Activated CD4-positive, alpha-beta T cell treated with anti-CD3 and anti-CD28 coated beads for 24 hours (primary cell): ENCODE measurements at places on chromosomes 7 and 10.

DNA sequence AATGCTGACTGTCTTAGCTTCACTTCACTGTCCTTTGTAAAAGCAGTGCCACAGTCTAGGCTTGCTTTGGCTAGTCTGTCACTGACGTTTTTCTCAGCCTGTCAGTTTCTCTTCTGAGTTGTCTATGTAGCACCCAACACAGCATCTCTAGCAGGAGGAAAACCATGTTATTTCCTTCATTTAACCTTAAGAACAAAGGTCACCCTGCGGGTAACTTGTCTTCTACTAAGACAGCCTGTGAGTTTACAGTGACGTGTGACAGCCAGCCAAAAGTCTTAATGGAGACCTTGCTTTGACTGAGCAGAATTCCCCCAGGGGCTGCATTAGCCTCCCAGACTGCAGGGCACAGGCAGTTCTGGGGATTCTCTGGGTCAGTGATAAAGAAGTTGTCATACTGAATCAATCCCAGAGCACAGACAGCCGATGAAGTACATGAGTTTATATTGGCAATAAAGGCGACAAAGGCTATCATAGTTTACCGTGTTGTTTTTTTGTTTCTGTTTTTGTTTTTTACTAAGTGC lies 296.0 kb upstream of the KIAA1217 start:
- DNase-seq: no peak

DNA sequence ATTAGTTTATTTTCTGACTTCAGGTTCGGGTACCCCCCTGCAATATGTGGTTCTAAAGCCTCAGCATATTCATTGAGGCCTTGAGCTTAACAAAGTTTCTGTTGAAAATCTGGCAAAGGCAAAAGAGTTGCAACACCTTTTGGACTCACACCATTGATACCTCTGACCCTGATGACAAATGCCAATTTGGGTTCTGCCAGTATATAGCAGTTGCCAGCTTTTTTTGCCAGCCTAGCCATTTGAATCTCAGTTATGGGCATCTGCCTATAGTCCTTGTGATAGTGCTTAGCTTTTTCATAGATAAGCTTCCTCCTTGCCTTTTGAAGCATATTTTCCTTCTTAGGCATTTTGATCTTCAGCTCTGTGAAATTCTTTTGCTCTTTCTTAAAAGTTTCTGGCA lies 31.9 kb downstream of the LIPJ start:
- DNase-seq: no peak

- DNase-seq: no peak
These were observed 139.1 kb upstream of the LRRTM3 start for GRCh38 chr10:66786709-66787108.

- DNase-seq: no peak
These were observed 33.6 kb downstream of the ST7 start for GRCh38 chr7:116986611-116987565.

DNA sequence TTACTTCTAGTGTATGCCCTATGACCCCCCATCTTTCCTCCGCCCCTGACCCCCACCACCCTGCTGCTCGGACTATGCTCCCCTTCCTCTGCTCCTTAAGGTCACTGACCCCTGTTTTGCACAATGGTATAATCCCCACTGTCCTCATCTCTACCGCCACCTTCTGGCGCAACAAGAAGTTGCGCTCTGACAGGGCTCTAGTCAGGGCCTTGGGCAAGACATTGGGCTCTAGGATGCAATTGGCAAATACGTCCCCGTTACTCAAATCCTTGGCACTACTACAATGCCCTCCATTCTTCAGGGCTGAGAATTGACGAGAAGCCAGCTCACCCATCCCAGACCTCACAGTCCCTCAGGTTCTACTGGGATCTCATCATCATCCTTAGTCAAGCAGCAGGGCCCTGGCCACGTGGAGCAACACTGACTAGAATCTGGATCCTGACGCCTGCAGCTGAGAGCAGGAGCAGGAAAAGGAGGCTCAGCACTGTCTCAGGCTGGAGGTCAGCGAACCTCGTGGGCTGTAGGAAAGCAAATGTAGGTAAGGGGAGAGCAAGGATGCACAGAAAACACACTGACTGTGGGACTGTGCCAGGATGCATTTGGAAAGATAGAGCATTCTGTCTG lies 10.6 kb downstream of the LRIT2 start:
- DNase-seq: peak; percentile 7

- no peak for DNase-seq
These were observed 83.4 kb downstream of the LANCL2 start for GRCh38 chr7:55448526-55448925.

DNA sequence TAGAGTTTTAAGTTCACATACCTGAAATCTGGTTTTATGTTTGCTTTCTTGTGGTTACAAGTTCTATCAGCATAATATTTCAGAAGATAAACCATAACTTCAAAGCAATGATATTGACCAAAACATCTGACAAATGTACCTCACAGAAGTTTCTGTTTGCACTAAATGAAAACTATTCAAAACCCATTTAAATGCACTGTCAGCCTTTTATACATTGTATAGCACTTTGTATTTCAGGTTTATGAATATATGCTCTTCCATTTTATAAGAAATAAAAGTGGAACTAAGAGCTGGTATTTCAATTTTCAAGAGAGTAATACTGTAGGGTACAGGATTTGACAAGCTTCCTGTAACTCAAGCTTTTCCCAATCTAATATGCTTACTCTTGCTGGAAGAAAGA lies 388.6 kb upstream of the MBL2 start:
- no peak for DNase-seq

DNA sequence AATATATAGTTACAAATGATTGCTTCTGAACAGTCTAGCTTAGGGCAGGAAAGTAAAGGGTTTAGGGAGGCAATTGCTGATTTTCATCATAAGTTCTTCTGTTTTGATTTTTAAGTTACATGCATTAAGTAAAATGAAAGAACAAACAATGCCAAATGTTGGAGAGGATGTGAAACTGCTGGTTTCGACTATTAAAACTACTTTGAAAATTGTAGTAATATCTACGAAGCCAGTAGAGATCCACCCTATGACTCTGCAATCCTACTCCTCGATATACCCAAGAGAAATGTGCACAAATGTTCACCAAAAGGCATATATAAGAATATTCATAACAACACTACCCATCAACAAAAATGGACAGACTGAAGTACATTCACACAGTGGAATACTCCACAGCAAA lies 24.3 kb downstream of the PDZD8 start:
- DNase-seq: no peak

- DNase-seq: no peak
These were observed 20.5 kb downstream of the ZNF438 start for GRCh38 chr10:31011017-31011664.

DNA sequence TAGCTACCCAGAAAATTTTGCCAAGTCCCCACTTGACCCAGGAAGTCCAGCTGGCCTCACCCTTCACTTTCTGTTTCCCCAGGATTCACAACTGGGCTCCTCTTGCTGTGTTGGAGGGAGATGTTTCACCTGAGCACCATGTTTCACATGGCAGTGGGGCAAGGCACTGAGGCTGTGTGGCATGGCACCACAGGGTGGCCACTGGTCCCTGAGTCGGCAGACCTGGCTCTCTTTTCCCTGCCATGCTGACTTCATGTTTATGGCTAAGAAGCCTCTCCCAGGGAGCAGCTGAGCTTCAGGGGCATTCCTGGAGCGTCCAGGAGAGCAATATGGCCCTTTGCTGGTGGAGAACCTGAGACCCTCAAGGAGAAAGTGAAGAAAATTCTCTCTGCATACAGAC lies 266.9 kb downstream of the RPS24 start:
- no peak for DNase-seq

GRCh38 chr10:132841615-132841975 lies 55.6 kb upstream of the NKX6-2 start:
- DNase-seq: no peak

DNA sequence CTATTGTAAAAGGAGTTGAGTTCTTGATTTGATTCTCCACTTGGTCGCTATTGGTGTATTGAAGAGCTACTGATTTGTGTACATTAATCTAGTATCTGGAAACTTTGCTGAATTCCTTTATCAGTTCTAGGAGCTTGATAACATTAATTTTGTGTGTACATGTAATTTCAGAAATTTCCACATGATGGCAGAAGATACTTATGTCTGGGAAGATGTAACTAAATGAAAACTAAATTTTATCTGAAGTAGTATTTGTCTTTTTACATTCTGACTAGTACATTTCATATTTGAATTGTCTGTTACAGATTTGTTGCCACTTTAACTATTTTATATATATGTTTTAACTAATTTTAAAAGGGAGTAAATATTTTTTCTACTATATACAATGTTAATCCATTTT lies 27.6 kb downstream of the SDHAF3 start:
- DNase-seq: no peak

GRCh38 chr10:131246089-131246488 lies 65.4 kb downstream of the TCERG1L start:
- DNase-seq: no peak

DNA sequence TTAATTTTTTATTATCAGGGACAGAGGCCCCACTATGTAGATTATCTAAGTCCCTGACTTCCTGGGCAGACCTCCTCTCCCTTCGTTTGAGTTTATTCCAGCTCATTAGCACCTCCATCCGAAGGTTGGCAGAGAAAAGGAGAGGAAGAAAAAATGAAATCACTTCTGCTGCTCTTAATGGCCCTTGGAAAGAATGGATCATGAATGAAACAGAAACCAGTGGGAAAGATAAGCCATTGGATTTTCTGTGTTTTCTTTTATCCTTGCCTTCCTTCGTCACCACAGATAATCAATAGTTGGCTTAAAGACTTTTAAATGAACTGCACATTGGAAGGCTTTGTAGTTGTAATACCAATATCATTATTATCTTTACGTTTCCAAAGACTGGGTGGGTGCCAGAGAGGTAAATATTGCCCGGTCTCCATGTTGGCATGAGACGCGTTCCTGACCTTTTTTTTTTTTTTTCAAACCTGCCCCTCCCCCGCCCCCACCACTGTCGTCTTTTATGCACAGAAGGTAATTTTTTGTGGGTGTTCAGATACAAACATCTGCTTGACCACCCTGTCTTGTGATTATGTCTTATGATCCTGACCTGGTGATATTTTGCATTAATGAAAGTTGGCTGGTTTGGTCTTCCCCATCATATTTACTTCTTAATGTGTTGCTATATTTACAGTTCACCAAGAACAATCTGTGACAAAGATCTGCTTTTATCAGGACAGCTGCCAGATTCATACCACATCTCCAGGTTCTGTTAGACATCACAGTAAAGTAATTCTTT lies 116.8 kb downstream of the ARID5B start:
- DNase-seq: no peak

DNA sequence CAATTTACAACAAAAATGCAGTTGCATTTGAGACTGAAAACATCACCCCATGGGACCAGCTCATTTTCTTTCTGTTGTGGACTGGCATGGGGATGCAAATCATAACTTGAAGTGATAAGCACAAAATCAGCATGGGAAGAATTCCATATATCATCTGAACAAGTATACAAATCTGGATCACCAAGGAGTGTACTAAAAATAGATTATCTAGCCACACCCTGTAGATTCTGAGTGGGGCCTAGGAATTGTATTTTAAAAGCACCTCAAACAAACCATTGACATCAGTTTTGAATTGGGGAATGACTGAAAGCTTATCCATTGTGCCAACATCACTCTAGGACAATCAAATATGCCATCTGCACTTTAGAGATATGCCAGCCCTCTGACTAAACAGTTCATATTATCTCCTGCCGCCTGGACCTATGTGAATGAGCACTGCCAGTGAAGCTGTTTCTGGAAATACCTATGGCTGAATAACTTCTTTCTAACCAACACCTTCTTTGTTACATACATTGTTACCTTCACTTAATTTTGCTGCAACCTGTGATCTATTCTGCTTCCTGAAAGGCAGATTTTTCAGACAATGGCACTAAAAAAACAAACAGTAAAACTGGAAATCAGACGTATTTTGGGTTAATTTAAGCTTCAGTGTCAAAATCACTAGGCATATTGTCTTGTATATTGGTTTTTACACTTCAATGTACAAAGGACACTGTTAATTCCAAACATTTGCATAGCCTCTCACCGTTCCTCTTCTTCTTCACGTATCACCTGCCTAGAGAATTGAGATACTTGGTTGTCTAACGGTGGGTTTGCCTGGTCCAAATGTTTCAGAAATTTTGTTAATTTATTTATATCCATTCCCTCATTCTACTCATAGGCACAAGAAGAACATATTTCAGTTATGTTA lies 42.4 kb upstream of the HGF start:
- DNase-seq: no peak

- DNase-seq: no peak
These were observed 2.1 kb upstream of the FLNC start for GRCh38 chr7:128827971-128828711.

DNA sequence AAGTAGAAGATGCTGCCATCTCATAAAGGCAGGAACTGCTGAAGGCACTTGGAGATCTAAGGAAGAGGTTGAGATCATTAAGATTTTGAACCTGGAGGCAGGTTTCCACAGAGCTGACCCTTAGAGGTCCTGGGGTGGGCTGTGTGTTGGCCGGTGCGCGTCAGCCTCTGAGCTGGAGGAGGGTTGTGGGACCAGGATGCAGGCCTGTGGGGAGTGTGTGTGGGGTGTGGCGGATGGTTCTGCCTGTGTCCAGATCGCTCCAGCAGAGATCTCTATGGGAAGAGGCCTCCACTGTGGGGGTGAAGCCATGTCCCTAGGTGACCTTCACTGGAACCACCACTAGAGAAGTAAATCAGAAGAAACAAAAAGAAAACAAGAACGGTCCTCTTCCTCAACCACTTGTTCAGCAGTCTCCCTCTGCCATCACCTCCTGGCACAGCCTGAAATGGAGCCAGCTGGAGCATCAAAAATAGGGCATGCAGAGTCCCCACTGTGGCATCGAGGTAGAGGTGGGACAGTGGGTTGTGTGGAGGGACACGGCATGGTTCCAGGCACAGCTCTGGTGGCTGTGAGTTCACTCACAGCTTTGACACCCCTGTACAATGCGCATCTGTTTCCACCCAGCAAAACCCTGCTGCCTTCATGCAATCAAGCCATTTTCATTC lies 453.8 kb downstream of the TCERG1L start:
- DNase-seq: no peak

GRCh38 chr7:99617192-99617781 lies 541 bp downstream of the ZSCAN25 start:
- DNase-seq: no peak

DNA sequence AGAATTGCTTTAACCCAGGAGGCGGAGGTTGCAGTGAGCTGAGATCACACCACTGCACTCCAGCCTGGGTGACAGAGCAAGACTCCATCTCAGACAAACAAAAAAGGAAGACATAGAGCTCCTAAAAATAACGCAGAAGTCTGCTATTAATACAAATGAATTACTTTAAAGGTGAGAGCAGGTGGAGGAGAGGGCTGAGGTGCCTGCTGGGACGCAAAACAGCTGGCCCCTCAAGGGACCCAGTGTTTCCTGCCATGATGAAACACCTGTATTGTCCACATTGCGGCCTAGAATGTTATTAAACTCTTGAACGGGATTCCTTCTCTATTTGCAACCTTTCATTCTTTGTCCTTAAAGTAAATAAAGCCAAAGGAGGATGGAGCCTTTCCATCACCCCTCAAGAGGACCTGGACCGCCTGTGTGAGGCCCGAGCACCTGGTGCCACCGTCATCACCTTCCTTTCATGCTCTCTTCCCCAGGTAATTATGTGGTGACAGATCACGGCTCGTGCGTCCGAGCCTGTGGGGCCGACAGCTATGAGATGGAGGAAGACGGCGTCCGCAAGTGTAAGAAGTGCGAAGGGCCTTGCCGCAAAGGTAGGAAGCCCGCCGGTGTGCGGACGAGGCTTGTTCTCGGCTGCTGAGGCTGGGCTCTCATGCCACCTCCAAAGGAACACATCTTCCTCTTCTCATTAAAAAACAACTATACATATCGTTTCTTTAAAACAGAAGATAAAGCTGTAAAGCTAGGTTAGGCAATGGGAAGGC lies 136.7 kb downstream of the EGFR start:
- no peak for DNase-seq

- DNase-seq: no peak
These were observed 2.7 kb downstream of the COBL start for GRCh38 chr7:51313738-51314425.
